ENCODE measurements at places on chromosomes 6 and 20. TPM values are rescaled to one million over a fixed set of nuclear protein-coding genes. Genes with fewer than 3 reads are reported as not detected.

GRCh38 chr6:19605624-19606023 is 231.5 kb upstream of the ID4 start:
- DNase-seq: no peak

DNA sequence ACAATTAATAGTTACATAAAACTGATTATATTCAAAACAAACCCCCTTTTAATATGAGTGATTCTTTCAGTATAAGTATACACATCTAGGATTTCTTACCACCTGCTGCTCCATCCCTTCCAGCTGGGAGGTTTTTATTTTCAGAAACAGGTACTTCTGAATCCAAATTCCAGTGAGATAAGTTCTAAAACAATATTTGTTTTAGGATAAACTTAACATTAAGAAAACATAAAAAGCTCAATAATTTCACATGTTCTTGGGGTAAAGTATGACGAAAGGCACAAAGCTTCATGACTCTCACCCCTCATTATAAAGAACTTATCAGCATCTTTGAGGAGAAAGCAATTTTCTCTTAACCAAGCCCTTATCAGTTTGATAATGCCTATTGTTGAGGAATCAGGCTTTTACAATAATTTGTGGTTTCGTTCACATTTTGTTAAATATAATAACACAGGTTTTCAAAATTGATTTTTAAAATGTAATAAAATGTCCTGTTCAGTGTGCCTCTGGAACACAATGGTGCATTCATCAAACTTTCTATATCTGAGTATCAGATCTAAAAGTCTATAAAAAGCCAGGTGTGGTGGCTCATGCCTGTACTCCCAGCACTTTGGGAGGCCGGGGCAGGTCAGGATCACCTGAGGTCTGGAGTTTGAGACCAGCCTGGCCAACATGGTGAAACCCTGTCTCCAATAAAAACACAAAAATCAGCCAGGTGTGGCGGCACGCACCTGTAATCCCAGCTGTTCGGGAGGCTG is 4.3 kb downstream of the FAM217A start:
- no peak for DNase-seq

- DNase-seq: no peak
These were observed 38.0 kb downstream of the RWDD2A start for GRCh38 chr6:83231146-83231545.

- no peak for DNase-seq
These were observed 27.4 kb downstream of the HEBP2 start for GRCh38 chr6:138431256-138432062.

DNA sequence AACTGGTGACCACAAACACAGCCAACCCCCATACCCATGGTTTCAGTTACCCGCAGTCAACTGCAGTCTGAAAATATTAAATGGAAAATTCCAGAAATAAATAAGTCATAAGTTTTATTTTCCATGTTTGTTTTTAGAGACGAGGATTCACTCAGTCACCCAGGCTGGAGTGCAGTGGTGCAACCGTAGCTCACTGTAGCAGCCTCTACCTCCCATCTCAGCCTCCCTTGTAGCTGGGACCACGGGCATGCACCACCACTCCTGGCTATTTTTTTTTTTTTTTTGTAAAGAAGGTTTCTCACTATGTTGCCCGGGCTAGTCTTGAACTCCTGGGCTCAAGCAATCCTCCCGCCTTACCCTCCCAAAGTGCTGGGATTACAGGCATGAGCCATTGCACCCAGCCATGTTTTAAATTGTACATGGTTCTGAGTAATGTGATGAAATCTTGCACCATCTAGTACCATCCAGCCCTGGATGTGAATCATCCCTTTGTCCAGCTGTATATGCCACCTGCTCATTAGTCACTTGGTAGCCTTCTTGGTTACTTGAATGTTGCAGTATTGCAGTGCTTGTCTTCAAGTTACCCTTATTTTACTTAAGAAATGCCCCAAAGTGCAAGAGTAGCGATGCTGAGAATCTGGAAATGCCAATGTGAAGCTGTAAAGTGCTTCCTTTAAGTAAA is 14.5 kb downstream of the CSNK2A1 start:
- no peak for DNase-seq

IL17F gene
- total RNA-seq: 0.24 TPM

SRSF3 gene
- 454 TPM for total RNA-seq
